Aorta (tissue), 5 donors: ENCODE measurements at places on chromosomes 4 and X. TPM values are rescaled to one million over a fixed set of nuclear protein-coding genes. Genes with fewer than 3 reads are reported as not detected.

Gene BEX2
- total RNA-seq: 2.3 TPM

Gene TMEM175
- total RNA-seq: 26.0 TPM

DNA sequence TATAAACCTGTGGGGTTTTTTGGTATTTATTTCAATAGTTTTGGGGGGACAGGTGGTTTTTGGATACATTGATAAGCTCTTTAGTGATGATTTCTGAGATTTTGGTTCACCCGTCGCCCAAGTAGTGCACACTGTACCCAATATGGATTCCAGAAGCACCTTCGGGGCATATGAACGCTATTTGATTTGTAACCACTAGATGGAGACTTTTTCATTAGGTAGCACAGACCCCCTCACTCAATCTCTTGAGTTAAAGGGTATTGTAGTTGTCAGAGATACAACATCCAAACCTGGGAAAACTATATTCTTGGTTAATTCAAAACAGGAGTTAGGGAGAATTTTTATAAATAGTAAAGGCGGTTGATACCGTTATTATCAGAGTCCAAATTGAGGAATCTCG lies 79.8 kb downstream of the SPANXN3 start:
- no peak for DNase-seq

- DNase-seq: no peak
Measured at GRCh38 chrX:132226169-132226568, 6.9 kb upstream of the RAP2C start.

GRCh38 chrX:141669689-141670088 lies 28.9 kb downstream of the SPANXD start:
- DNase-seq: no peak

Gene MAP7D2
- 0.36 TPM for total RNA-seq

Gene CRMP1
- 0.58 TPM for total RNA-seq

Gene PPAT
- 4.8 TPM for total RNA-seq
